ENCODE measurements at places on chromosomes 13 and 19.

- no peak for DNase-seq
Measured at GRCh38 chr13:60035874-60036273, 127.9 kb downstream of the DIAPH3 start.

- DNase-seq: no peak
Measured at GRCh38 chr13:60412909-60413616, 16.0 kb downstream of the TDRD3 start.

GRCh38 chr13:23356368-23356767 lies 77.1 kb downstream of the SACS start:
- no peak for DNase-seq

- no peak for DNase-seq
Measured at GRCh38 chr19:40646743-40647254, 43.7 kb downstream of the NUMBL start.

DNA sequence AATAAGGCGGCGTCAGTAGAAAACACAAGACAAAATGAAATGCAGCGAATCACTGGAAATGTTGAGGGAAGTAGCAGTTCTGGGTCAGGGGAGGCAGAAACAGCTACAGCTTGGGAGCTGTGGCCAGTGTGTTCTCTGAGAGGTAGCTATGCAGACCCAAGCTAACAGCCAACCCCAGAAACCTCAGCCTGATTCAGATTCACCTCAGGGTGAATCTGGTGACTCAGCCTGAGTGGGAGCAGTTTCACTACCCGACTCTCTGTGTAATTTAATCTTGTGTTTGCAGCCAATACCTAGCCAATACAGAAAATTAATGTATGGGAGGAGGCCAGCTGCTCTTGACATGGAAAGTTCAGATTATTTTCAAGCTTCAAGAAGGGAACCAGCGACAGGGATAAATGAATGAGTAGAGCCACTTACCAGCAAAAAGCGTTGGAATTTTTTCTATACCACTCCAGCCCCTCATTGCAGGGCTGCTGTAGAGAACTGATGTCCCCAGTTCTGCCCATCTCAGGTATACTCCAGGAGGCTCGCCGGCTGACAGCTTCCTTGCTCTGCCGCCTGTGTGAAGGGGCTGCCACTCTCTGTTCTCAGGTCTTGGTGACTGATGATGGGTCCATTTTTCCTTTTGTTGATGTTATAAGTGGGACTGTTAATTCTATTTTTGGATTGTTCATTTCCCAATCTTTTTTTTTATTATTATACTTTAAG lies 8.9 kb downstream of the IGFL3 start:
- no peak for DNase-seq

DNA sequence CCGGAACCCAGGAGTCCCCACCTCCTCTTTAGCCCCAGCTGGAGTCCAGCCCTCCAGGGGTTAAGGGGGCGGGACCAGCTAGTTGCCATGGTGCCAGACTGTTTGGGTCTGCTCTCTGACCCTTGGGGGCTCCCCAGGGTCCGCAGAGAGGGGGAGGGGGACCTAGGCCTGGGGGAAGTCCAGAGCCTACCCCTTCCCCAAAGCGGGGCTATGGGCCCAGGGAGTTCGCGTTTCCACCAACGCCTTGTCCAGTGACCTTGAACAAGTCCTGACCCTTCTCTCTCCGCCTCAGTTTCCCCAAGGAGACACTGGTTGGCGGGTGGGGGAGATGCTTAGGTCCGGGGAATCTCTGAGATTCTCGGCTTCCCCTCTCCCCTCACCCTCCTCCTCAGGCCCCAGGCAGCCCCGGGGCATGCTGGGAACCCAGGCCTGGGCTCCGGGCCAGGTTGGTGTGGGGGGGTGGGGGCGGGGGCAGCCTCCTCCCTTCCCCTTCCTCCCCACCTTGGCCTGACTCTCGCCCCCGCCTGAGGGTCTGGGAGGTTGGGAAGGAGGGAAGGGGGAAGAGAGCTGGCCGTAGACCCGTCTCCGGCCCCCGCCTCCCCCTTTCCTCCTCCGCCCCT lies 2.6 kb upstream of the SPACA6 start:
- peak; percentile 40 for DNase-seq

DNA sequence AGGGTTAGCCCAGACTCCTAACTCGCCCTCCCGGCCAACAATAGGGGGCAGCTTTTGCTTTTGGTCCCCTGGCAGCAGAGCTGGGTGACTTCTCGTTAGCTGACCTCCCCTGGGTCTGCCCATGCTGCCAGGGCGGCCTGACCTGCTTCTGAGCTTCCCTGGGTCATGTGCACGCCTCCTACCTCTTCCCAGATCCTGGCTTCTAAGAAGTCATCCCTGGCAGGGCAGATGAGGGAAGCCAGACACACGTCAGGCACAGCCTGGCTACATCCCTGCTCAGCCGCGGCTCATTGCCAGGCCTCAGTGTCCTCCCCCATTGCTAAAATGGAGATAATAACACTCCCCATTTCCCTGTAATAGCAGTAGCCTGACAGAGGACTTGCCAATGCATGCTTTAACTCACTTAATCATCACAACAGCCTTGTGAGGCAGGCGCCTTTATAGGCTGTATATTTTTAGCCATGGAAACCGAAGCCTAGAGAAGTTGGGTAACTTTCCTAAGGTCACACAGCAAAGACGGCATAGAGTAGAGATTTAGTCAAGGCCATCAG lies 2.1 kb downstream of the KCNK6 start:
- DNase-seq: no peak

DNA sequence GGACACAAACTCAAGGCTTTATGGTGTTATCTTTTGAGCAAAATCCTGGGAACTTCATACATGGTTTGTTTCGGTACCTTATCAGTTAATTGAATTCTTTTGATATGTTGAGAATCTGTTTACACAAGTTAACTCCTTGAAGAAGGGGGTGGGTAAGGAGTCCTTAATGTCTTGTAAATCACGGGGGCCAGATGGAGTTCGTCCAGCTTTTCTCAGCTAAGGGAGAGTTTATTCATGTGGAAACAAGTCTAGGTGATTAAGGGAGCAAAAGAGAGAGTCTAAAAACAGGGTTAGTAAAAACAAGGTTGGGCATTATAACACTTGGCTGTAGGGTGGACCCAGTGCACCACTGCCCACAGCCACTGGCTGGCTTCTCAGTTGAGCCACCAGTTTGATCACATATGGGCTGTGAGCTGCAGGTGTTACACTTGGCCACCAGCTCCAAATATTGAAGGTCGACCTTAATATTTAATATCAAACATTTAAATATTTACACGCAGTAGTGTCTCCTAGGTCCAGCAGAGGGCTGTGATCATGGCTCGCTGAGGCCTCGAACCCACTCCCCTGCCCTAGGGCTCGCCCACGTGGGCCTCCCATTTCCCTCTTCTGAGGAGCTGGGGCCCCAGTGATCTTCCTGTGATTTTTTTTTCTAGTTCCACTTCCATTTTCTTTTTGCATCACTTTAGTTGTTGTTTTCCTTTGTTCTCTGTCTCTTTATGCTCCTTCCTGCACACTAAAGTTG lies 21.0 kb upstream of the ZNF43 start:
- no peak for DNase-seq

DNA sequence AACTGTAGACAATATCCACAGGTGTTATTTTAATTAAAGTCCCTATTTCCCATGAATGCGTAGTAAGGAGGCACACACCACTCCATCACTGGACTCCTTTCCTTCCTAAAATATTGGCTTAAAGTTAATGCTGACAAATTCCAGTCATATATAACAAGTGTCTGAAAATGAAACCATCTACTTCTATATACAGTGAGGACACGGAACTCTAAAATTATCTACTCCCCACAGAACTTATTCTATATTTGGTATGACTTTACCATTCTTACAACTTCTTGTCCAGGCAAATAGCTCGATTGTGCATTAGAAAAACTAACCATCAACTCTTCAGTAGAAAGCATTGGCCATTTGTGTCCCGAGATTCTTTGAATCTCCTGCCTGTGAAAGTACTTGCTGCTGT lies 1560.2 kb downstream of the EFNB2 start:
- no peak for DNase-seq

DNA sequence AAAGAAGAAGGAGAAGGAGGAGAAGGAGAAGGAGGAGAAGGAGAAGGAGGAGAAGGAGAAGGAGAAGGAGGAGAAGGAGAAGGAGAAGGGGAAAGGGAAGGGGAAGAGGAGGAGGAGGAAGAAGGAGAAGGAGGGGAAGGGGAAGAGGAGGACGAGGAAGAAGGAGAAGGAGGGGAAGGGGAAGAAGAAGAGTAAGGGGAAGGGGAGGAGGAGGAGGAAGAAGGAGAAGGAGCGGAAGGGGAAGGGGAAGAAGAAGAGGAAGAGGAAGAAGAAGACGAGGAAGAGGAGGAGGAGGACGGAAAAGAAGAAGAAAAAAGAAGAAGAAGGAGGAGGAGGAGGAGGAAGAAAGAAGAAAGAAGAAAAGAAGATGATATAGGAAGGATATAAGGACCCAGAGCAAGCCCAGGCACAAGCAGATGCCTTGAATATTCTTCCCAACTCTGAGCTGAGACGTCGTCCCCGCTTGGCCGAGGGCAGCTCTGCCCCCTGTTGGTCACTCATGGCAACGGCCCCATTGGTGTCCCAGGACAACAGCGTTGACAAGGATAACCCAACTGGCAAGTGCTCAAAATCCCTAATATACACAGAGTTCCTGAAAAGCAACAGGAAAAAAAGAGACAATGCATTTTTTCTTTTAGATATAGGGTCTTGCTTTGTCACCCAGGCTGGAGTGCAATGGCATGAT lies 30.6 kb upstream of the IGSF23 start:
- no peak for DNase-seq

DNA sequence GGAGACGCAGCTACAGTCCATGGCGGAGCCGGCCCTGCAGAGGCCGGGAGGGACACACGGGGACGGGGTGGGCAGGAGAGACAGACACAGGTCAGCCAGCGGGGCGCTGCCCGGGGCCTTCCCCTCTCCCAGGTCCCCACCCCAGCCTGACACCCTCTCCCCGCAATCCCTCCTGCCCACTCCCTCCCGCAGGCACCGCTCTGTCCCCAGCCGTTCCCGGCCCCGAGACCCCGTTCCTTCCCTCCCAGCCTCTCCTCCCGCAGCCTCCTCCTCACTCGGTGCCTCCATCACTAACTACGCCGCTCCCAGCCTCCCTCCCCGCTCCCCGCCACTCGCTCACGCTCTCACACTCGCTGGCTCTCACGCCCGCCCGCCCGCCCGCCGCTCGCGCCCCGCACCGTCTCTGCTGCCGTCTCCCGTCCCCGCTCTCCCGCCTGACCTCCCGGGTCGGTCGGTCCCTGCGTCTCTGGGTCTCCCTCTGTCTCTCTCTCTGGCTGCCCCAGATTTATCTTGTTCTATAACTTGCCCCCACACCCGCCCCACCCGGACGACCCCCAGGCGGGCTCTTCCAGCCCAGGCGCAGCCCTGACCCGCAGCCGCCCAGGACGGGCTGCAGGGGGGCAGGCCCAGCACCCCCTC lies 15.2 kb downstream of the ERFL start:
- DNase-seq: no peak

DNA sequence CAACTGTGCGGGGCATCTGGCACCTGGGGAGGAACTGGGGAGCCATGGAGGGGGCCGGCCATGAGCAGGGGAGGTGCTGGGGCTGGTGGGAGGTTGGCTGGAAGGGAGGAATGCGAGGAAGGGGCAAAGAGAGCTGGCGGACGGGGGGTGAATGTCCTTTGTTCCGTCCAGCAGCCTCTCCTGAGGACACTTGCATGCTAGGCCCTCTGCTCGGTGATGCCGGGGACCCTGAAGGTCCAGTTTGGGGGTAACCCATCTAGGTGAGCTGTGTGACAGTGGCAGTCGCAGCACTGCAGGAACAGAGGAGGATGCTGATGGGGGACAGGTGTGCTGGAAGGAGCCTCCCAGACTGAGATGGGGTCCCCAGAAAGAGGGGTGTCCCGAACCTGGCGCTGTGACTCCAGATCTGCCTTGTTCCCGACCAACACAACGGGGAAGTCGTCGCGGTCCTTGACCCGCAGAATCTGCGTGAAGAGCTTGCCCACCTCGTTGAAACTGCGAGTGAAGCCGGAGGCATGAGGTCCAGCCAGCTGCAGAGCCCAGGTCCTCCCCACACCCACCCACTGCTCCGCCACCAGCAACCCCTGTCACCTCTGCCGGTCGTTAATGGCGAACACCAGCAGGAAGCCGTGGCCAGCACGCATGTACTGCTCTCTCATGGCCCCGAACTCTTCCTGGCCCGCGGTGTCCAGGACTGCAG lies 3.6 kb downstream of the RRAS start:
- no peak for DNase-seq

- DNase-seq: no peak
Measured at GRCh38 chr13:26468265-26468801, 89.2 kb upstream of the WASF3 start.

- DNase-seq: no peak
Measured at GRCh38 chr19:32168111-32168510, 177.3 kb upstream of the ZNF507 start.

DNA sequence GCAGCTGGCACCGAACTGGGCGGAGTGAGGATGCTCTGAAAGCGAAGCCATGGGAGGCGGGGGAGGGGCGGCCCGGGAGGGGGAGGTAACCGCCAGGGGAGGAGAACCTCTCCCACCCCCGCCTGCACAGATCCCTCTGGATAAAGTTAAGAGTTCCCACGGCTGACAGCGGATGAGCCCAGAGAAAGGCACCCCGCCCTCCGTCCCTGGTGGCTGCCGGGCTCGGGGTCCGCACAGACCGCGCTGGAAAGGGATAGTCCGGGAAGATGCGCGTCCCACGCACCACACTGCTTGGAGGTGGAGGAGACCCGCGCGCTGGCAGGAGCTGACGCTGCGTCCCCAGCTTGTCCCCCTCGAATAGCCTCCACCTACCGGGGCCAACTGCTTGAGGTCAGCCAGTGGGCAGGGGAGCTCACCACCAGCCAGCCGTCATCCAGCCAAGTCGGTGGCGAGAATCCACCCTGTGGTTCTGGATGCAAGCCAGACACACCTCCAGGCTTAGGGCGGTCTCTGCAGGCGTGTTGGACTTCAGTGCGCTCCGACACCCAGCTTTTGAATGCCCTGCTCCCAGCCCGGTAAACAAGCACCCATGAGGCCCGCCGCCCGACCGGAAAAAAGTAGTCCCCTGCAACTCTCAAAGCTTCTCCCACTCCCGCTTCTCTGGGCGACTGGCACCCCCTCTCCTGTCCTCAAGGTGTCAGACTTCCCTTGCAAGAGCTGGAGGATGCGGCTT lies at the start of gene TRPC4:
TRPC4 (minus strand) TSS at position 17 of the 733 bp plus-strand sequence. CDS start 86,439 bp downstream, outside the sequence.
- peak; percentile 49 for DNase-seq

GRCh38 chr13:97273341-97273831 lies 51.3 kb downstream of the MBNL2 start:
- no peak for DNase-seq

DNA sequence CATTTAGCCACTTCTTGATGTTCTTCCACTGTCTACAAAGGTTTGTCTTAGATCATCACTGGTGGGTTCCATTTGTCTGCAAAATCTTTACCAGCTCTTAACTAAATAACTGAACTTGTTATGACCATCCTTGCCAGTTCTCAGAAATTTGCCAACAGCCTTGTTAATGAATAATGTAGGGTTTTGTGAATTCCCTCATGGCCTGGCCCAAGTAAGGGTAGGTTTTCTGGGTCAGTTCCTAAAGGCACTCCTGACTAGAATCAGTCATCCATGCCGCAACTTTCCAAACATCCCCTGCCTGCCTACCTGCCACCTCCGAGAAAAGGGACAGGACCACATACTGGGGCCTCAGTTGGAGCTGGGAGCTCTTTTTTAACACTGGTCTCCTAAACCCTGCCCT lies 4.0 kb downstream of the COL4A1 start:
- DNase-seq: no peak
